ENCODE measurements at places on chromosomes 11 and 22.
A peak's percentile ranks its signal among the peaks of the same experiment; 100 is the strongest.

- DNase-seq, result no peak
Measured at GRCh38 chr11:7050191-7050590, 29.9 kb downstream of the NLRP14 start.

GRCh38 chr11:34300926-34301295 lies 56.9 kb downstream of the ABTB2 start:
- DNase-seq, result no peak

DNA sequence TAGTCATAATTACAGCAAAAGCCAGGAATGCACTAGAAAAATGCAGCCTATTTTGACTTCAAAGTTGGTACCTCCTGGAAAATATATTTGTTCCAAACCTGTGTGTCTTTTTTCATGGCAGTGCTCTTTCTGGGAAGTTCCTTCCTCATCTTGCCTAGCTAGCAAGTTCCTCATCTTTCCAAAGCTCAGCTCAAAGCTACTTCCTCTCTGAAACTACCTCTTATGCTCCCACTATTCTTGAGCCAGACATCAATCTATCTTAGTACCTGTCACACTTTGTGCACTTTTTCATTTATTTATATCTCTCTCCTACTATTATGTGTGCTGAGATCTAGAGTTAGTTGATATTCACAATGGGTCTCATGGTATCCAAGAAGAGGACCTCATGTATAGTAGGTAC lies 191.6 kb upstream of the CCDC90B start:
- no peak for DNase-seq

- no peak for DNase-seq
Measured at GRCh38 chr11:129451524-129451923, 75.9 kb downstream of the BARX2 start.

GRCh38 chr11:57121996-57122395 lies 59.8 kb upstream of the LRRC55 start:
- no peak for DNase-seq

GRCh38 chr11:46010100-46010499 lies 87.6 kb downstream of the LARGE2 start:
- DNase-seq, result no peak

GRCh38 chr11:46676436-46677158 lies 23.8 kb downstream of the ARHGAP1 start:
- DNase-seq, result no peak

DNA sequence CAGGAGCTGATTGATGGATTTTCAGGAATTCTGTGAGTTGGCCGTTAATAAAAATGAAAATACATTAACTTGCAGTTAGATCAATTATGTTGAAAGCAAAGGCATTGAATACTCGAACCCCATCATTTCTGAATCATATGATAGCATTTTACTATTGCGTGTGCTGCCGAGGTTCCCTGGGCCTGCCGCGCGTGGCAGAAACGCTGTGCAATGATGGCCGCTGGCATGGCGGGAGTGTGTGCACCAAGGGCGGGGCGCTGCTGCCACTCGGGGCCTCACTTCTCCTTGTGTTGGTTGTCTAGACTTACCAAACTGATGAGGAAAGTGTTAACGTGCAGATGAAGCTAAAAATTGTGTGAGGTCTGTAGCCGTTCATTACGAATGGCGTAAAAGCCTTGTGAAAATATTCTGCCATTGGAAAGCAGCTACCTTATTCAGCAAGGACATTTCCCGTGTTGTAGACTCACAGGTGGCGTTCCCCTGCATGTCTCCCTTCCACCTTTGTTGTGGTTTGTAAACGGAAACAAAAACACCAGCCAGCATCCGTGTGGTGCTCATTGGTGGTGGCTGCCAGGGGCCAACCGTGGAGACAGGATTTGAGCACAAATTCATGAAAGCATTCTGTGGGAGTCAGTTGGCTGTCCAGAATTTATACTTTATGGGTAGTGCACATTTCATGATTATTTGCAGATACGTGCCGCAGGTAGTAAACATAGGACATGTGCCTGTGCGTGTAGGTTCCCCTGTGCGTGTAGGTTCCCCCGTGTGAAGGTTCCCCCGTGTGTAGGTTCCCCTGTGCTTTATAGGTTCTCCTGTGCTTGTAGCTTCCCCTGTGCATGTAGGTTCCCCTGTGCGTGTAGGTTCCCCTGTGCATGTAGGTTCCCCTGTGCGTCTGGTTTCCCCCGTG lies 5.9 kb upstream of the GRAMD4 start:
- DNase-seq, result no peak

DNA sequence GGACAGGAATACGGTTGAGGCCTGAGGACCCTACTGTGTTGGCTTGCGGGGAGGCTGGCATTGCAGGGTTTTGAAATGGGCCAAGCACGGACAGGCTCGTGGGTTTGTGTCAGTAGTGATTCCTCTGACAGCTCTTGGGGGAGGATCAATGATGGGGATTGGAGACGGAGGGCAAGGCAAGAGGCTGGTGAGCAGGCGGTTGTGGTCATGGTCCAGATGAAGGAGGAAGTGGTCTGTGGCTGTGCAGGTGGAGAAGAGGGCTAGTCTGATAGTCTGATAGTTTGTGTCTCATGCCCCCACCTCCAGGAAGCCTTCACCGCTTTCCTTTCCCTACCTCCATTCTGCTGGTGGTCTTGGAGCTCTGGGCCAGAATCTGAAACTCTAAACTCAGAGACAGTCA lies 3.0 kb downstream of the MAFF start:
- no peak for DNase-seq

GRCh38 chr11:73335204-73335923 lies 27.3 kb downstream of the ARHGEF17 start:
- DNase-seq, result peak; percentile 97

- no peak for DNase-seq
Measured at GRCh38 chr22:32788904-32789624, 12.4 kb upstream of the TIMP3 start.

DNA sequence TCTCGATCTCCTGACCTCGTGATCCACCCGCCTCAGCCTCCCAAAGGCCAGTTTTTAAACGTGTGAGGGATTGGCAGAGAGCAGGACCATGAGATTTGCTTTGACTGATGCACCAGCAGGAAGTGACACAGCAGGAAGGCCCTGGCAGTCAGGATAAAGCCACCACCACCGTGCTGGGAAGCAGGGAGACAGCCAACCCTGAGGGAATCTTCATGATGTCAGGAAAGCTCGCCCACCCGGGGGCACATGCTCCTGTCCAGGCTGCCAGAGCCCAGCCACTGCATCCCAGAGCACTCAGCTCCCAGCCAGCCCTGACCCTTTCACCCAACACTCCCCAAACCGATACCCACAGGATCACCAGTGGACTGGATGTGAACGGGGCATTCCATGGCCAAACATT lies 6.1 kb downstream of the TUBGCP6 start:
- no peak for DNase-seq

DNA sequence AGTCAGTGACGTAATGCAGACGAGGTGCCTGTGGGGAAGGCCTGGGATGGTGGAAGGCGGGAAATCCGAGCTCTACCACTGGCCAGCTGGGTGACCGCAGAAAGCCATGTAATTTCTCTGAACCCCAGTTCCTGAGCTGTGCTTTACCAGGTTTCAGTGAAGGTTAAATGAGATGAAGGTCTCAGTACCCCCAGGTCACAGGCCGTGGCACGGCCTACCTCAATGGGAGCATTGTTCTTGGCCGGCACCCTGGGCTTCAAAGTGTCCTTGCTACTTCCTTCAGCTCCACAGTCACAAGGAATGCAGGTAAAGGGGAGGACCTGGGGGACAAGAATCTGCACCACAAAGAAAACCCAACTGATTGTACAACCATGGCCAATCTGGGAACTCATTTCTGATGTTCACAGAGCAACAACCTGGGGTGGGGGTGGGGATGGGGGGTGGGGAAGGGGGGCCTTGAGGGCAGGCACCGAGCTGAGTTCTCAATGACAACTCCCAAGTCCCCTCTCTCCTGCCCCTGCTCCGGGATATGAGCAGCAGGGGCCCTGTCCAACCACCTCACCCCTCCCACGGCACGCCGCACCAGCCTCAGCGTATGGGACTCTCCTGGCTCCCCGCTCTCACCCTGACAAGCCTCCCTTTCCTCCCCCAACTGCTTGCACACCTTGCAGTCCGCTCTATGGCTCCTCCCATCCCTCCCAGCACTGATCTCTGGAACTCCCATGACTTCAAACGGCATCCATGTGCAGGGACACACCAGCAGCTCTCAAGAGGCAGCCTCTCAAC lies 59.1 kb upstream of the ARFGAP3 start:
- no peak for DNase-seq

DNA sequence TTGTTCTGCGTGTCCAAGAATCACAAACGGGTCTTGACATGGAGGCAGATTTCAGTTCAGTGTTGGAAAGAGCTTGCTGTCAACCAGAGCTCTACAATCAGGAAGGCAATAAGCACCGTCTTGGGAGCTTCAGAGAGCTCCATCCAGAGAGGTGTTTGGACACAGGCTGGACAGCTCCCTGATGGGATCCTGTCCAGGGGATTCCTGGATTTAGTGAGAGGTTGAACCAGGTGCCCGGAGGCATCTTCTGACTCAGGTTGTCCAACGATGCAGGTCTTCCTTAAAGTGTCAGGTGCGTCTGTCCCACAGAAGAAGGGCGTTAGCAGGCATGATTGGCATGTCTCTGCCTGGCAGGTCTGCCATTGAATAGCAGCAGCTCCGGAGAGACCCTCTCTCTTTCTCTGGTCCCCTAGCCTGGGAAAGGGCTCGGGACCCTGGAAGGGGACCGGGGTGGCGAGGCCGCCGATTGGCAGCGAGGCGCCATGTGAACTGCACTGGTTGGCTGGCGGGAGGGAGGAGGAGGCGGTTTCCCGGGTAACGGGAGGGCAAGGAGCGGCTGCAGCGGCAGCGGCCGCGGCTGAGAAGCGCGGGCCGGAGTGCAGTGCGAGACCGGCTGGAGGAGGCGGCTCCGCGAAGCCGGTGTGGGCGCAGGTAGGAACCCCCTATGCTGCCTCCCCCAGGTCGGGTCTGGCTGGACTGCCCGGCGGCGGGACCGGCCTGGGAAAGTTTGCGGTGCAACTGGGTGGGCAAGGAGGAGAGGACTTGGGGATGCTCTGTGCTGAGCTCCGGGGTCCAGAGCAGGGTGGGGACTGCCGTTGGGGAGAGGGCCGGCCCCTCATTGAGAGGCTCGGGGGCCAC lies 104.1 kb upstream of the E2F8 start:
- DNase-seq, result peak; percentile 69

DNA sequence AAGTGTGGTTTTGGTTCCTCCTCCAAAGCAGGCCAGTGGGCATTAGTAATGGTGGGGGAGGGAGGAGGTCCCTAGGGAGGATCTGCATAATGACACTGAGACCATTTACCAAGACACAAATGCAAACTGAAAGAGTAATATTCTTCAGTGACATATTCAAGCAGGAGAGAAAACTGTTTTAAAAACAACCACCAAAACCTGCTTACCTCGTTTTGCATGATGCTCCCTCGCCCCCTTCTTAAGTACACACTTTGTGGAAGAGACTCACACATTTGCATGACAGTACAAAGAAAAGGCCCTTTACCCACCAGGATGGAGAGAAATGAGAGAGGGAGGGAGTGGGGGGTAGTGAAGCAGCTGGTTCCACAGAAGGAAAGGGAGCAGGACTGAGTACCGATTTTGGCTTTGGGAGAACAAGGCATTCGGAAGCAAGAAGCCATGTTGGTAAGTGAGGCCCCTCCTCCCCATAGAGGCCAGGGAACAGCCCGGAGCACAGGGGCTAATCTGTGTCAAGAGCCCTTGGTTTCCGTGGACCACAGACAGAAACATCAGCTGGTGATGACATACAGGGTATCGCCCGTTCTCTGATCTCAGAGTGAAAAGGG lies 13.0 kb upstream of the OPCML start:
- no peak for DNase-seq

DNA sequence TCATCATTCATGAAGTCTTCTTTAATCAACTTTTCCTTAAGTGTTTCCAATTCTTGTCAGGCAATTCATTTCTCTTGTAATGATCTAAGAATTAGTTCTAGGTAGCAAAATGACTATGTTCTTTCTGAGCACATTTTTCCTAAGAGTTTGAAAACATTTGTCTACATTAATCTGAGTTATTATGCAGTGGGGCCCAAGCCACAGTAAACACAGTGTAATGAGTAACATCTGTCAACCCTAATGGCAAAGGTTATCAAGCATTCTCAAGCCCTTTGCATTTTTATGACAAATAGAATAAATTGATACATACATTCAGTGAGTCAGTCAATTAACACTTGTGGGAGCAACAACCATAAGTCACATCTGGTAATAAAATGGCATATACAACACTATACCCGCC lies 106.7 kb upstream of the ZC3H12C start:
- DNase-seq, result no peak

GRCh38 chr11:117874253-117874909 lies 2.1 kb downstream of the FXYD6 start:
- no peak for DNase-seq

DNA sequence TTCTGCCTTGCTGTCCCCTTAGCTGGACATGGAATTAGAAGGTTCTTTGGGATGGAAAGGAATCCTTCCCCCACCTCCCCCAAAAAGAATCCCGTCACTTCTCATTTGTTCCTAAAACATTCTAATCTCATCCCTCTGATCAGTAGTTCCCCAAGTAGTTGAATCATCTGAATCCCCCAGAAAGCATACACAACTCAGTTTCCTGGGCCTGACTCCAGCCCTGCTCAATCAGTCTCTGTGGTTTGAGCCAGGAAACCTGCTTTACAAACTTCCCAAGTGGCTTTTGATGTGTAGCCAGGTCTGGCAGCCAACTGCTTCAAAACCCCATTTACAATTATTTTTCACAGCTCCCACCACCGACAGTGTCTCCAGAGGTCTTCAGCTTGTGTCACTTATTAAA lies 20.2 kb downstream of the C22orf31 start:
- no peak for DNase-seq

- no peak for DNase-seq
Measured at GRCh38 chr11:121618516-121618915, 165.7 kb upstream of the SORL1-AS1 start.

DNA sequence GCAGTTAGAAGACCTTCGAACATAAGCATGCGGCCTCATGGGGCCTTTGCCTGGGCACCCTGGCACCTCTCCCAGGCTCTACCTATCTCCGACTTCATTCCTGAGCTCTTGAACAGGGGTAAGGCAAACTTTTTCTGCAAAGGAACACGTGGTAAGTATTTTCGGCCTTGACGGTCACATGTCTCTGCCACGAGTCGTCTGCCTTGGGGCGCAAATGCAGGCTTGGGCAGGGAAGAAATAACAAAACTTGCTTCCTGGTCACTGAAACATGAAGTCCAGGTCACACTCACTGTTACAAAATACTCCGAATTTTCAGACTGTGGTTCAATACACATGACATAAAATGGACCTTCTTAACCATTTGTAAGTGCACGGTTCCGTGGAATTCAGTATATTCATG lies 3.4 kb upstream of the ASCL2 start:
- peak; percentile 22 for DNase-seq

GRCh38 chr22:49944399-49944891 lies 16.1 kb upstream of the PIM3 start:
- peak; percentile 56 for DNase-seq

DNA sequence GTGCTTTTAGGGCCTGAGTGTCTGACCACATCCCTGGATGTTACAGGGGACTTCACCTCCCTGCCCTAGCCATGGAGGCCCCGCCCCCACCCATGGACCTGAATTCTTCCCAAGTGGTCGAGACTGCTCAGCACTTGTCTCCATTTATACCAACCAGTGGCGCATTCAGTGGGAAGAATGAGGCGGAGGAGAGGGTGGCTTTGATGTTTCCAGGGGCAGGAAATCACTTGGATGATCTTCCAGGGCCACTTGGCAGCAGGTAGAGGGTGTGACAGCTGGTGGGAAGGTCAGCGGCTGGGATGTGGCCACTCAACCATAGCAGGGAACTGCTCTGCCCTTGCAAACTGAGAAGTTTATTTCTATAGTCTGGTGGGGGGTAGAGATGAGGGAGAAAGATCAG lies 155.1 kb upstream of the BLID start:
- DNase-seq, result peak; percentile 78
